ENCODE measurements at places on chromosomes 7 and 10. TPM values are rescaled to one million over a fixed set of nuclear protein-coding genes. Genes with fewer than 3 reads are reported as not detected.

The GJD4 gene
- total RNA-seq: not detected

The LIPK gene
- total RNA-seq: not detected

The SLC26A3 gene
- total RNA-seq: not detected

The MACC1 gene
- total RNA-seq: 17.1 TPM

The NPFFR1 gene
- 0.06 TPM for total RNA-seq

The GNGT1 gene
- total RNA-seq: 0.26 TPM

The CFTR gene
- total RNA-seq: 1.7 TPM

GRCh38 chr7:151731022-151731441 lies 145.9 kb downstream of the PRKAG2 start:
- DNase-seq: no peak

DNA sequence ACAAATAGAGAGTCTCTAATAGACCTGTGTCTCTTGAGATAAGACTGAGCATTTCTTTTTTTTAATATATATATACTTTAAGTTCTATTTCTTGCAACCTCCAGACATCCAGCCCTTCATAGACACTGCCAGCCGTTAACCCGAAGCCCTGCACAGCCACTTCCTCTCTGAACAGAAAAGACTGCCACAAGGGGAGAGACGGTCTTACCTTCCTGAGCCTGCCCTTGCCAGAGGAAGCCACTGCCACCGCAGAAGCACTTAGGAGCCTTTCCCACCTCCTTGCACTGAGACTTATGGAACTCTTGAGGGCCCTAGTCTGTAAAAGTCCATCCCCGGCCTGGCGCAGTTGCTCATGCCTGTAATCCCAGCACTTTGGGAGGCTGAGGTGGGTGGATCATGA lies 31.8 kb upstream of the PRSS1 start:
- no peak for DNase-seq

GRCh38 chr7:32033006-32033405 lies 37.2 kb downstream of the PDE1C start:
- DNase-seq: no peak

DNA sequence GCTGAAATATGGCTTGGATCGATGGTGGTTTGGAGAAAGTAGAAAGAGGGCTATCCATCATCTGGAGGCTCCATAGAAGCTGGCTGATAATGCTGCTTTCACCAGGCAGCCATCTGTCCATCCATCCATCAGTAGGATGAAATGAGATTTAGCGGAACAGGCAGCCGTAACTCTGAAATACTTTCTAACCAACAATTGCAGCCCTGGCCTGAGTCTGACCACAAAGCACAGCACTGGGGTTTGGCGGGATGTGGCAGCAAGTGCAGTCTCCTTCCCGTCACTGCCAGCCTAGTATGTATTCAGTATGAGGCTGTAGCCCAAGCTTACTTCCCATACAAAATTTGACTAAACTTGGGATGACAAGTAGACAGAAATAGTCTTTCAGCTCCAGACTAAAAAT lies 38.0 kb downstream of the R3HCC1L start:
- no peak for DNase-seq

GRCh38 chr10:114151486-114151885 lies 22.5 kb downstream of the CCDC186 start:
- DNase-seq: no peak

DNA sequence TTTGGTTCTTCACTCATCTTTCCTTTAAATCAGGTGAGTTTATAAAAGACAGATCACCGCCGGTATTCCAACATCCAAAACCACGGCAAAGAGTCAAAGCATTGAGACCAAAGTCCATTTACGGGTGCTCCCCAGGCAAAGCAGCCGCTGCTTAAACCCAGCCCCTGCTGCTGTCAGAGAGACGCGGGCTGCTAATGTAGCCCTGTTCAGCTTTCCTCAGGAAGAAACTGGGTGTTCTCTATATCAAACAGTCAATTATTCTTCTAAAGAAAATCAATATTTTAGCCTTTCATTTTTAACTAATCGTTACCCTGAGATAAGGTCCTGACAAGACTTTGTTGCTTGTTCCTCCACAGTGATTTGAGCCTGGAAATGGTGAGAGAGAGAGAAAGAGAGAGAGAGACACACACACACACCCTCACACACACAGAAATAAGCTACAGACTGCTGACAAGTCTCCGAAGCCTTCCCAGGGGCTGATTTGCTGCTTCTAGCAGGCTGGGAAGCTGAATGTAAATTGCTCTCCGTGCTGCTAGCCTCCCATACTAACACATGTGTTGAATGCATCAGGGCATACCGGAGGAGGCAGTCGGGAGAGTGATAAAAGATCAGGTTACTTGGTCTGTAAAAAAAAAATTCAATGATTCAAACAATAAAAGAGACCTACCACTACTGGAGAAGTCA lies 183.0 kb upstream of the ANK3 start:
- DNase-seq: no peak

DNA sequence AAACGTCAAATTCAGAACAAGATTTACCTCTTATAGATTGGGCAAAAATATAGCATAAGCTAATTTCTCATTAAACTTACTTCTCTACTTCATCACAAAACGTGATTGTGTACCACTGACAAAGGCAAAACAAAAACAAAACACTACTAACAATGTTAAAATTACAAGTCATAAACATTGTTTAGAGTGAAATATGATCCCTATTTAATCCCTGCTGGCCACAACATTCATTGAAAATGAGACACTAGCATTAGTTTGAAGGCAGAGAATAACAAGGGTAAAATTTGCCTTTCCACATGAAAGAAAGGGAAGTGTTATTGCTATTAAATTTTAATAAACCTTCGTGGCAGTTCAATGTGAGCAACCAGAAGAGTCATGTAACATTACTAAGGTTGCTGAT lies 45.0 kb downstream of the SEMA3A start:
- no peak for DNase-seq

DNA sequence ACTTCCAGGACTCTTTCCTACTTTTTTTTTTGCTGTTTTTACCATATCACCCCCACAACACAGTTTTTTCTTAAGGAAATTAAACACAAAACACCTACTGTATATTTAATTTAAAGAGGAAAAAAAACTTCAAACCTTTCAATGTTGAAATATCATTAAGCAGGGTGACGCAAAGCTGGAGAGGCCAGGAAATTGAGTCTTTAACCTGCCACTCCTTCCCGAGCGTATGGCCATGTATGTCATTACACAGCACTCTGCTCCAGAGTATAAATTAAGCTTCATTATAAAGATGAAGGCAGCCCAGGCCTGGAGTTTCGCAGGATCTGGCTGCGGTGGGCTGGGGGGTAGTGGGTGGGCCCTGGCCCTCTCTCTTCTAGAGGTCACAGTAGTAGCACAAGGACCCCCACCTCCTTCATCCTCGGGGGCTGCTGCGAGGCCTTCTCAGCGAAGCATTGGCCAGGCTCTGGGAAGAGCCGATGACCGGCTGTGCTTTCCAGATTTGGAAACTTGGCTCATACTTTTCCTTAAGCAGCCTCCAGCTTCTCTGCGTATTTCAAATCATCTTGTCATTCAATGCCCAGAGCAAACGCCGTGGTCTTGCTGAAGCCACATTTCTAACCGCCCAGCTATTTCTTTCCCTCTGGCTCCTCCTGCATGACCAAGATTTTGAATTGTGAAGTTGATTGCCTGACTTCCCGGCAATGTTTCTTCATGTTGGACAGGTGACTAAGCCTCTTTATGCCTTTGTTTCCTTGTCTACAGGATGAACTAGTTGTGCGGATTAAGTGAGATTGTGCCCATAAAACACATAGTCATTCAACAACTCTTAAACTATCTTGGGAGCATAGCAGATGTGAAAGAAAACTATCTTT lies 765.1 kb downstream of the SUGCT start:
- DNase-seq: no peak

DNA sequence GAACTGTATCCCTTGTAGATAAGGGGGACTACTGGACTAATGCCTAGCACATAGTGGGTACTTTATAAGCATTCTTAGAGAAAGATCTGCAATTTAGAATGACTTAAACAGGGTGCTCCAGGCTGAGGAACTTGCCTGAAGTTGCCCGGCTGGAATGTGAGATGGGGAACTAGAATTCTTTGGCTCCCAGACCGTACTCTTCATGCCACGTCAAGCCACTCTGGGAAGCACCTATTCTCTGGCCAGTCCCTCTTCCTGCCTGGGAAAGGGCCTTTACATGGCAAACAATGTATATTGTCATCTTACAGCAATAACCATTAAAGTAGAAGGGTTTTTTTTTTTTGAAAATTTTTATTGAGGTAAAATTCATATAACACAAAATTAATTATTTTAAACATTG lies 34.5 kb downstream of the ATXN7L1 start:
- no peak for DNase-seq

GRCh38 chr10:4329225-4329624 lies 496.8 kb upstream of the AKR1E2 start:
- DNase-seq: no peak

GRCh38 chr7:15687546-15688278 lies 1.2 kb upstream of the MEOX2 start:
- peak; percentile 51 for DNase-seq

GRCh38 chr10:88117869-88118632 lies 254.6 kb downstream of the PTEN start:
- no peak for DNase-seq

GRCh38 chr10:113221756-113222168 lies 271.7 kb downstream of the TCF7L2 start:
- DNase-seq: no peak

GRCh38 chr7:24939416-24939815 lies 40.6 kb downstream of the OSBPL3 start:
- DNase-seq: no peak

DNA sequence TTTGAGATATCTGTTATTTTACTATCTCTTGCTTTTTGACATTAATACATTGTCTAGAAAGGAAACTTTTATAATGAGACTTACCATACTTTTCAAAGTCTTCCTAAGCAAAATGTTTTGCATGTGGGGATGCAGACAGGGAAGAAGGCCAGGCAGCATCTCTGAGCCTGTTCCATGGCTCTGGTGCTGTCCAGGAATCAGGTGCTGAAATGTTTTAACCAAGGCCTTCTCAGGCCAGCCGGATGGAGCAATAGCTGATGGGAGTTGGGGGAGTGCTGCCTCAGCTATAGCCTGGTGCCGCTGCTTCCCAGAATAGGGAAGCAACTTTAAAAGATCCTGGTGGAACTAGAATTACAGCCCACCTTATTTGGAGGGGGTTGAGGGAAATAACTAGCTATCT lies 38.5 kb downstream of the CRTAC1 start:
- DNase-seq: no peak

- DNase-seq: peak; percentile 1
Measured at GRCh38 chr7:115707258-115708012, 323.1 kb downstream of the TFEC start.

DNA sequence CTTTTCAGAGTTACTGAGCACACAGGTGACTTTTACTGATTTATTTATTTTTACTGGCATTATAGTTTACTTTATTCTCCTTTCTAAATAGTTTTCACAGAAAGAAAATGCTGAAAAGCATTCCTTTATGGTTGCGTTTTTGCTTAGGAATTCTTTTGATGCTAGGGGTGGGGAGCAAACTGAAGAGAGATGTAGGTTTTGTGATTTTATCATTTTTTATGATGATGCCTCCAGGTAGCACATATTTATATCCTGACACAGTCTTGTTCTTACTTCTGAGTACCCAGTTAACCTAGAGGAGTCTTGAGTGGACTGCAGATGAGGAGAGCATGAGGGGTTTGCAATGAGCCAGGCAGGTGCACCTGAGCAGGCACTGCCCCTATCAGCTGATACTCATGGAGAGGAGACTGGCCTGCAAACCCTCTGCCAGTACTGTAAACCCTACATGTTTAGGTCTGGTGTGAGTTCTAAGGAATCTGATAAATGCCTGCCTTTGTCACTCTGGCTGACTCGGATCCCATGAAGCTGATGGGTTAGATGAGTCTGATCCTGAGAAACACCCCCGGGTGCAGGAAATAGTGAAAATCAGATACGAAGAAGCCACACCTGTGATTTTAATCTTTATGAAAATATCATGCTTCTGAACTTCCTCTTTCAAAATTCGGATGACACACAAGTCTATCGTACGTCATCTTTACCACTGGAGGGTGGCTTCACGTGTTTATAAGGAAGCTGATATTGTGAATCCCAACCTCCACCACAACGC lies 302.9 kb downstream of the WDR37 start:
- DNase-seq: no peak

GRCh38 chr10:88200312-88201032 lies 337.0 kb downstream of the PTEN start:
- no peak for DNase-seq

DNA sequence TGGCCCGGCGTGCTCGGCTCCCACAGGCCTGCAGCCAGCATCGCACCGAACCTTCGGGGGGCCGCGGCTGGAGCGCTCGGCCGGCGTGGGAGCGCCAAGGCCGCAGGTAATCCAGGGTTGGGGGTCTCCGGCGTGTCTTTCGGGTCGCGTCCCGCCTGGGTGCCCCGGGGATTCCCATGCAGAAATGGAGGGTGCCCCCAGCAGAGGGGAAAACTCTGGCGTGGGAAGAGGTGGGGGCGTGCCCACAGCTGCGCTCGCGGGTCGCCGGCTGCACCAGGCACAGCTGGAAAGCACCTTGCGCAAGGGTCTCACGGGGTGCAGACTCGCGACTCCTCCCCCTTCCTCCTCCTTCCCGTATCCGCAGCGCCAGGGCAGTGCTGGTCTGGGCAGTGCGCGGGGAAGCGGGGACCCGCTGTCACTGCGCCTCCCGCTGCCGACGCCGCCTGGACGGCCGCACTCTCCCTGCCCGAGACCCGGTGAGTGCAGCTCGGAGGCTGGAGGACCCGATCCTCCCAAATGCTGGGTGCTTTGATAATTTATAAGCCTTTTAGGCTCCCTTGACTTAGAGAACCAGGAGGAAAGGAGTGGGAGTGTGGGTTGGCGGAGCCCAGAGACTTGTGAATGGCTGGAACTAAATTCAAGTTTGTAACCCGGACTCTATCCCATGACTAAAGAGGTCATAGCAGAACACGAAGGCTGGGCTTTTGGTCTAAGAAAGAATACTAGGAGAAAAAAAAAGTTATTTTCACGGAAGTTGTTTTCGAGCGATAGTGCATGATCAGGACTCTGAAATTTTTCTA lies 489 bp downstream of the MAP3K8 start:
- DNase-seq: peak; percentile 78

DNA sequence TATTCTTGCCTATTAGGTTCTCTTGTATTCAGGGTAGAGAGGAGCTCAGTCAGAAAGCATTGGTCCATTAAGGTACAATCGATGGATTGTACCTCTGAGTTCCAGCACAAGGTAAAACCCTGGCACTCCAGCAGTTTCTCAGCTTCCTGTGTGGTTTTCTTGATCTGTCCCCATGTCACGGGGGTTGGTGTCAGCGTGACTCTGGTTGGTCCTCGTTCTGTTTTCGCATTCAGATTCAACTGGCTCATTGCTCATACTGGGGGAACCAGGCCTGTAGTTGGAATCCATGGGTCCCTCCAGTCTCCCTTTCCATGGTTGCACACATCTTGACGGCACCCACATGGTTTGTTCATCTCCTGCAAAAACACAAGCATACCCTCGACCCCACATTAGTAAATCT lies 32.7 kb upstream of the RASGEF1A start:
- no peak for DNase-seq

- DNase-seq: no peak
Measured at GRCh38 chr10:15813415-15813814, 46.9 kb downstream of the MINDY3 start.

GRCh38 chr10:113867904-113868303 lies 13.4 kb downstream of the NHLRC2 start:
- no peak for DNase-seq

- DNase-seq: no peak
Measured at GRCh38 chr7:77833136-77833535, 34.6 kb downstream of the PHTF2 start.

GRCh38 chr10:106991091-106991490 lies 173.4 kb downstream of the SORCS1 start:
- DNase-seq: no peak

All from H1 (cell line).